ENCODE measurements at places on chromosomes 4 and X. TPM values are rescaled to one million over a fixed set of nuclear protein-coding genes. Genes with fewer than 3 reads are reported as not detected.

The MTNR1A gene
- total RNA-seq: not detected

- H3K36me3 ChIP-seq: no peaks in the 10 kb centered on the region
Measured at GRCh38 chr4:38672397-38673129, 8.6 kb downstream of the KLF3 start.

GRCh38 chr4:89906777-89907521 is 12.3 kb downstream of the MMRN1 start:
- H3K27ac ChIP-seq: peak overlapping the region; percentile 1
- peaks cover 36% of the 10 kb centered on the region for H3K4me1 ChIP-seq
- peak overlapping the region; percentile 37 for H3K4me3 ChIP-seq
- DNase-seq: no peak

GRCh38 chr4:95758001-95758400 is 81.9 kb upstream of the PDHA2 start:
- H3K4me1 ChIP-seq: peaks cover 11% of the 10 kb centered on the region
- no peak overlapping the region for H3K27ac ChIP-seq
- H3K27me3 ChIP-seq: no peaks in the 10 kb centered on the region
- DNase-seq: no peak
- H3K36me3 ChIP-seq: no peaks in the 10 kb centered on the region

GRCh38 chr4:20882500-20882899 is 182.2 kb downstream of the PACRGL start:
- DNase-seq: no peak
- H3K4me1 ChIP-seq: peaks cover 5% of the 10 kb centered on the region
- peaks cover 2% of the 10 kb centered on the region for H3K27me3 ChIP-seq
- no peak overlapping the region for H3K4me3 ChIP-seq

GRCh38 chrX:52933976-52934703 is 24.2 kb downstream of the FAM156A start:
- H3K27ac ChIP-seq: peak overlapping the region; percentile 97
- DNase-seq: no peak
- no peaks in the 10 kb centered on the region for H3K36me3 ChIP-seq
- peaks cover 10% of the 10 kb centered on the region for H3K27me3 ChIP-seq
- H3K4me3 ChIP-seq: peak overlapping the region; percentile 91
- H3K4me1 ChIP-seq: peaks cover 2% of the 10 kb centered on the region

All from glutamatergic neuron (in vitro differentiated cells).